ENCODE measurements at places on chromosomes 1 and 21.

- DNase-seq: no peak
Measured at GRCh38 chr1:59967141-59967697, 40.6 kb upstream of the CYP2J2 start.

DNA sequence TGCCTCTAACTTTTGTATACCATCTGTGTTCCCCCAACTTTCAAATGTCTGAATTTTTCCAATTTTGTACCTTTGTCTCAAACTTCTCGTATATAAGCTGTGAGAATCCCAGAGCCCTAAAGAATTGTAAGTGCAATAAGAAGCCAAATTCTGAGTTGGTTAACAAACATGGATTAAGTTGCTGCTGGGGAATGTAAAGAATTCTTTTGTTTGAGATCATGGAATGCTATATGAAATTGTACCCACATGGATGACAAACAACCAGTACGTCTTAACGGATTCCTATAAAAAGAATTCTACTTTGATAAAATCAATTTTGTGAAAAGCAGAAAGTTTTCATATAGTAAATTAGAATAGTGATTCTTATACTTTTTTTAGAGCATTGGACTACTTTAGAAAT is 72.4 kb upstream of the CYP2J2 start:
- DNase-seq: no peak

GRCh38 chr1:116911779-116912469 is 2.2 kb downstream of the PTGFRN start:
- no peak for DNase-seq

- no peak for DNase-seq
Measured at GRCh38 chr1:236864996-236865817, 70.1 kb downstream of the MTR start.

DNA sequence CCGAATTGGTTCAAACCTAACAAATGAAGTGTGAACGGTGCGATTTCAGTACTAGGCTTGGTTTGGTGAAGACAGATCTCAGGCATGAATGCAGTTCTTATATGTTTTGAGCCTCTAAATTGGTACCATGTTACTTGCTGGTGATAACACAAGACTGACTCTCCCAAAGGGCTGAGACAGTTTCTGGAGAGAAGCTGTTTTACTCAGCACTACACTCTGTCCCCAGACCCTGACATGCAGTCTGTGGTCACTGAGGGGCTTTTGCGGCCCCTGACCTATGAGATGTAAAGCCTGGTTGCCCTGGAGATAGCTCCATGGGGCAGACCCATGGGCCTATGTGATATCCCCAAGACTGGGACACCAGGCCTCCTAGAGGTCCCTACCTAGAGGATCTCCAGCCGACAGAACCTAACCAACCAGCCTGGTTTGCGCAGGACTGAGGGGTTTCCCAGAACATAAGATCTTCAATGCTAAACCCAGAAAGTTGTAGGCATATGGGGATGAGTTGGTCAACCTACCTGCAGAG is 19.4 kb upstream of the FOXE3 start:
- no peak for DNase-seq

GRCh38 chr1:74592580-74593355 is 80.4 kb upstream of the LRRC53 start:
- DNase-seq: no peak

DNA sequence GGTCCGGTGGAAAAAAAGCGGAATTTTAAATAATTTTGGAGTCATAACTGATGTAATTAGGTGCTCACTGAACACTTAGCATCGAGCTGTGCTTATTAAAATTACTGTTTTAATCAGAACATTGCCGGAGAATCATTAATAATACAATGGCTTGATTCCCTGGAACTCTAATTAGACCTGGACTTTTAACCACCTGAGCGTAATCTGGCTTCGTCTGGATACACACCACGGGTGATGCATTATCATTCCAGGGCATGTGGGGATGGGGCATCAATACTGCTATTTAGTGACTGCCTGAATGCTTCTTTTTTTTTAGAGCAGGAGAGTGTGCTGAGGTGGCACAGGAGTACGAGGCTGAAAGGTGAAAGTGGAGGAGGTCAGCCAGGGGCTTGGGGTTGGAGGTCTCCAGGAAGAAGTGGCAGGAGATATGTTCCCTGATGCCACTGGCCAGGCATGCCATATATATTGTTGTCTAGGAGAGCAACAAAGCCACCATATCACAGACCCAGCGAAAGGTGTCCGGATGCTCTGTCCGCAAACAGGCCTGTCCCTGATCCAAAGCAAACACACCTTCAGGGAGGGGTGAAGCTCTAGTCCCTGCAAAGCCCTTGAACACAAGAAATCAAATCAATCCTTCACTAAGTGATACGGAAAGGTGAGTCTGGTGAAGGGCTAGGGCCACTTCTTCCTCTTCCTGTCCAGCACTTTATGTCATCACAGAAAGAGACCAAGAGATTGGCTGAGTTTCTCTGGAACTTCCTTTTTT is 125.2 kb downstream of the PLXNA2 start:
- no peak for DNase-seq

GRCh38 chr1:31605908-31606427 is 11.5 kb upstream of the HCRTR1 start:
- peak; percentile 29 for DNase-seq

GRCh38 chr1:117753232-117753631 is 147.4 kb downstream of the TENT5C start:
- no peak for DNase-seq

DNA sequence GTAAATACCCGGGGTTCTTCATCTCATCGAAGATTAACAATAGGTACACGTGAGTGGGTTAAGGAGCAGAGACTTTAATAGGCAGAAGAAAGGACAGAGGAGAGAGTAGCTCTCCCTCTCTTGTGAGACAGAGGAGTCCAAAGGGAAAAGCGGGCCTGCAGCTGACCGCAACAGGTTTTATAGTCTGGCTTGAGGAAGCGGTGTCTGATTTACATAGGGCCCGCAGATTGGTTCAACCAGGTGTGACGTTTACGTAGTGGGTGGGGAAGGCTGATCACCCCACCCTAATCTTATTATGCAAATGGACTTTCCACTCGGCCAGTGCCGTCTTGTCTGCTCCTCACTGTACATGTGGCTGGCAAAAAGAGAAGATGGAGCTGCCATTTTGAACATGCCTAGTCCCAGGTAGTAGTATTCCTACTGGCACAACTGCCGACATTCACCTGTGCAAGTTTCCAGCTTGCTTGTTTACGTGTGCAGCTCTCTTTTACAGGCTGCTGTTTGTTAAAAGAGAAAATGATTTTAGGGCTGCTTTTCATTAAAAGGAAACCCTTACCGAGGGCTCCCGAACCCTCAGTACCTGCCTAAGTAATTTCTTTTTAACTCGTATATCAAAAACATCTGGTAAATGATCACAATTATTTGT is 10.6 kb downstream of the CDC14A start:
- no peak for DNase-seq

DNA sequence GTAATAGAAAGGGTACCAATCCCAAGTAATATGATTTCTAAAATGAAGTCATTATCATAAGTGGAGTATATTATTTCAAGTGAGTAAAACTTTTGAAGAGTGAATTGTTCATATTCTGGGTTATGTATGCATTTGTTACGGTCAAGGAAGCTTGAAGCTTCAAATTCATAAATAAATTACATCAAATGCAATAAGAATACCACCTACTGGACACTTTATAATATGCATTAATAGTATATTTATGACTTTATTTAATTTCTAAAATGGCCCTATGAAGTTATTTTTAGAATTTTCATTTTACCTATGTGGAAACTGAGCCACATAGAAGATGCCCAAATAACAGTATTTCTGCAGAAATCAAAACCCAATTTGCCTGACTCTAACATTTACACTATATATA is 260.6 kb downstream of the SMYD3 start:
- no peak for DNase-seq

DNA sequence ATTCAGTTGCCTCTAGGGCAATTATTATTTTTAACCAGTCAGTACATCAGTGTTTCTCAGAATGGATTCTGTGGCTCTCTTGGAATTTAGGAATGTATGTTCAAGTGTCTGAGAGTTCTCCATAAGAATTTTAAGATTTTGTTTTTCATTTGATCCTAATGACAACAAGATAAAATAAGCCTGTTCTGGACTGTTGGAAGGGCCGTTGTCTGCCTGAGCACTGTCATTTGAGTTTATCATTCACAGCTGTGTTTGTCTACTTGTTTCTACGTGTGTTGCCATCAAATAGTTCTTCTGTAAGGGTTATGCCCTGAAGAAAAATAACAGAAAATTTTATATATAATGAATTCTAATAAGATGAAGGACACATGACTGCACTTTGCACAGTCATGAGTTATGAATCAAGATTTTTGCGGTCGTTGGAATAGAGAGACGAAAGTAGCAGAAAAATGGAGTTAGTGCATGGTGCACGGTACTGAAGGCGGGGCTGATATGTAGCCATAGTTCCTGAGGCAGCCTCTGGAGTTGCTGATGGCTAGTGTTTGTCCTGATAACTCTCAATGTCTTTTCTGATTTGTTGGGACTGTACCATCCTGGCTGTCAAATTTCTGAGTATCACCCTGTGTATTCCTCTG is 92.5 kb downstream of the NOS1AP start:
- no peak for DNase-seq

DNA sequence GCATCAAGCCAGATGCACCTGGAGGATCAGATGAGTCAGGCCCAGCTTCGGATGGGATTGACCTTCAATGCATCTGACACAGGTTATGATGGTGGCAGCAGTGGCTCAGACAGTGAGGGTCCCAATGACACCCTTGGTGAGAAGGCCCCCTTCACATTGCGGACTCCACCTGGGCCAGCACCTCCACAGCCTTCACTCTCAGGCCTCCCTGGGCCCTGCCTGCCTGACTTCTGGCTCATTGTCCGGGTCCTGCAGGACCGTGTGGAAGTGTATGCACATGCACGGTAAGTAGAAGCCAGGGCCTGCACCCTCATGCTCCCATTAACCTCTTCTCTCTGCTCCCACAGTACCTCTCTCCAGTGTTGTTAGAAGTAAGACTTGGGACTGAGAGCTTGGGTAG is 20.8 kb downstream of the HYI start:
- DNase-seq: no peak

DNA sequence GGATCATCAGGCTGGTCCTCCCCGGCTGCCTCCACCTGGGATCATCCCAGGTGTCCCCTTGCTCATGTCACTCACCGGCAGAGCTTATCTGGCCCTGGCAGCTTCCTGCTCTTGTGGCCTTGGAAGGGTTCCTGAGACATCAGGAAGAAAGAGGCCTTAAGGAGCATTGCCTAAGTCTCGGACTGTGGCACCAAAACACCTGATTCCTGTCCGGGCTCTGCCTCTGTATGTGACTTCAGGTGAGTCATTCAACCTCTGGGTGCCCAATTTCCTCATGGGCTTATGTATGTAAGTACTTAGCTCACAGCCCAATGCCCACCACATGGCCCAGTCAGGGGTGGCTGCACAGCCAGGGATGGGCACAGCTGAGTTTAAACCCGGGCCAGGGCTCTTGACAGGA is 255.9 kb upstream of the VAMP3 start:
- DNase-seq: no peak

DNA sequence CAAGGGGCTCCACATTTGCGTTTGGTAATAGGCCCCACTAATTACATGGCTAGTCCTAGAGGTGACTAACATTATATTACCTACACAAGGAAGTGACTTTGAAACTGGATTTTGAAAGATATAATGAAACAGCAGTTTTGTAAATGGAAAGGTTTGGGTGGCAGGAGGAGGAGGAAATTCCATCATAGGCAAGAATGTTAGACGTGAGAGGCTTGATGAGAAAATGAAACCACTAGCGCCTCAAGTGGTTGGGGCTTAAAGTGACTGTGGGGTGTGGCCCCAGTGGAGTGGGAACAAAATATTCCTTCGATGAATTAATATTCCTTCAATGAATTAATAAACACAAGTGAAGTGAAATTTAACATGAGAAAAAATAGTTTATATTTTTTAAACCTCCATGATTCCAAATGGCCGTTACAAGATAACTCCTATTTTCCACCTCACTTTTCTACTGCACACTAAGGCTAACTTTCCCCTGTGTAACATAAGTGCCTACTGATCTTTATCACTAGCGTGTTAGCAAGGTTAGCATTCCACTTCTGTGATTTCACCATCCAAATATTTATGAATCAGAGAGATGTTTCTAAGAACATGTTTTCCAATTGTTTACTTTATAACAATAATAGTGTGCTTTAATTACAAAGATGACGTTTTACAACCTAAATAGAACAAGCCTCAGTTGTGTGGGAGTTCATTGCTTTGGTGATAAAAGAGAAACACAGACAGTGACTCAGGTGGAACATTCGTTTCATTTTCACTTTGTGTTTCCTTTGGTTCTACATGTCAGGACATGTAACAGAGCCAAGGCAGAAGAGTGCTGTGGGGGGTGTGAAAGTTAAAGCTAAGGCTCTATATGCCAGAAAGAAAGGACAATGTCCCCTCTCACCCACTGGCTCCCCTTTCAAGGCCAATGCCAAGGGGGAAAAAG is 12.5 kb upstream of the ATF3 start:
- DNase-seq: peak; percentile 31

DNA sequence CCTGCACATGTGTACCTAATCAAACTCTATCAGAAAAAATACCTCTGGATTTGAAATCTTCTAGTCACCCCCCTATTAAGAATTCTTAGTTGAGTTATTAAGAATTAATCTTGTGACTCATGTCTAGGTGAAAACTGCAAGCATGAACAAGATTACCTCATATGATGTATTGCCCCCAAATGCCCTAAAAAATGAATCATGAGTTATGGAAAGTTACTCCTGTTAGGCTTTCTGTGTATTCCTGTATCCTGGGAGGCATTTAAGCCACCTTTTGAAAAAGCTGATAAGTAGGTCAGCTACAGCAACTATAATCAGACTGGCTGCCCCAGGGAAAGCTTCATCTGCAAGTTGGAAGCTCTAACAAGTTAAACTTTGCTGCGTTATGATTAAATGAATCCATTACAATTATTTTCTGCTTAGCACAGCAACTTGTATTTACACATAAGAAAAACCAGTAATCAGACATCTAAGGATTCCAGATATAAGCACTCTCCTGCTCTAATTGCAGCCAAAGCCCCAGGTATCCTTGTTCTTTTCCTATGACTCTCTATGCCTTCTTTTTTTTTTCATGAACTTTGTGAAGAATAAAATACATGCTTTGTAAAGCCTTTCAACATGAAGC is 147.7 kb downstream of the NTPCR start:
- no peak for DNase-seq

All from stimulated activated CD4-positive, alpha-beta T cell treated with anti-CD3 and anti-CD28 coated beads, Interleukin-15, amount 100 ng/mL, for 48 hours (primary cell).